Right lobe of liver (tissue), 6 donors: ENCODE measurements at places on chromosomes 7 and 10. TPM values are rescaled to one million over a fixed set of nuclear protein-coding genes. Genes with fewer than 3 reads are reported as not detected.

Gene LRRC17
- total RNA-seq = 0.98 TPM

Gene STK31
- 0.13 TPM for total RNA-seq

Gene PTPRZ1
- not detected for total RNA-seq

Gene PAX4
- total RNA-seq = not detected

Gene NPFFR1
- total RNA-seq = not detected

Gene MYL10
- total RNA-seq = not detected

Gene SFRP4
- total RNA-seq = not detected

Gene LRGUK
- total RNA-seq = 0.21 TPM

Gene CHAT
- not detected for total RNA-seq

Gene FAM13C
- 0.49 TPM for total RNA-seq

Gene PPRC1
- total RNA-seq = 11.4 TPM

Gene TIMM23
- 30.0 TPM for total RNA-seq

Gene CTAGE4
- 3.2 TPM for total RNA-seq

Gene SLC26A3
- not detected for total RNA-seq

Gene EPHB6
- total RNA-seq = 3.8 TPM

Gene AKR1B15
- not detected for total RNA-seq

Gene TWIST1
- not detected for total RNA-seq

Gene ZNF488
- total RNA-seq = not detected

Gene HGF
- 38.2 TPM for total RNA-seq

Gene UNCX
- total RNA-seq = not detected

Gene ST7
- 17.4 TPM for total RNA-seq

Gene PHYHIPL
- 0.71 TPM for total RNA-seq

Gene DYDC2
- 1.1 TPM for total RNA-seq

Gene ANKMY2
- 5.3 TPM for total RNA-seq

Gene WASHC2C
- total RNA-seq = 25.5 TPM

Gene FGF8
- not detected for total RNA-seq

Gene PPP1R17
- total RNA-seq = not detected

Gene HPS1
- total RNA-seq = 29.3 TPM

Gene HEPACAM2
- not detected for total RNA-seq

Gene KNDC1
- 4.6 TPM for total RNA-seq

Gene PDE6C
- total RNA-seq = not detected

Gene SPDYE6
- total RNA-seq = not detected

Gene GSTO2
- 2.7 TPM for total RNA-seq

Gene EXOC6
- total RNA-seq = 8.5 TPM

Gene PDK4
- 75.1 TPM for total RNA-seq

Gene TNRC18
- 36.7 TPM for total RNA-seq

Gene GJD4
- not detected for total RNA-seq

Gene PARG
- total RNA-seq = 14.1 TPM

Gene CCL24
- 1.2 TPM for total RNA-seq

Gene WNT2
- total RNA-seq = 0.68 TPM
